ENCODE measurements at places on chromosomes 7 and 10.

DNA sequence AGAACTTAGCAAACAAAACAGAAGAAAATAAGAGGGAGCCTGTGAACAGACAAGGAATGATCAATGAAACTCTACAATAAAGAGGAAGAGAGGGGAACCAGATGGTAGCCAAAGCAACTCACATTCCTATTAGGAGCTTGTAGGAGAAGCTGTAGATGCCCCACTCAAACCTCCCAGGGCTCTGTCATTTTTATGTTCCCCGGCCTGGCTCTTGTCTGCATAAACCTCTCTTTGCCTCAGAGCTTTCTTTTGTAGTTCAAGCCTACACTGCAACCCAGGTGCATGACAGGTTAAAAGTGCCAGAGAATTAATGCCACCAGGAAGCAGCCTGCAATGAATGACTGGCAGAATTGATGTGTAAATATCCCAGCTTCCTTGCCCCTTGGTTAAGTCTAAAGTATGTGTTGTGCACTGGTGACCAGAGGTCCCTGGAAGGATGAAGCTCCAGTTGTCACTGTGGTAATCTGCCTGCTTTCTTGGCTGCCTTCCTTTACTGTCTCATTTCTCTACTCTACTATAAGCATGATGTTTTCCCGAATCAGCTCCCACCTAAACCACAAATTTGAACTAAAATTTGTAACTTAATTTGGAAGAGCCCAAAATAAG lies 40.4 kb downstream of the HDAC9 start:
- no peak for DNase-seq

GRCh38 chr10:62534031-62534430 lies 159.9 kb downstream of the ZNF365 start:
- no peak for DNase-seq

DNA sequence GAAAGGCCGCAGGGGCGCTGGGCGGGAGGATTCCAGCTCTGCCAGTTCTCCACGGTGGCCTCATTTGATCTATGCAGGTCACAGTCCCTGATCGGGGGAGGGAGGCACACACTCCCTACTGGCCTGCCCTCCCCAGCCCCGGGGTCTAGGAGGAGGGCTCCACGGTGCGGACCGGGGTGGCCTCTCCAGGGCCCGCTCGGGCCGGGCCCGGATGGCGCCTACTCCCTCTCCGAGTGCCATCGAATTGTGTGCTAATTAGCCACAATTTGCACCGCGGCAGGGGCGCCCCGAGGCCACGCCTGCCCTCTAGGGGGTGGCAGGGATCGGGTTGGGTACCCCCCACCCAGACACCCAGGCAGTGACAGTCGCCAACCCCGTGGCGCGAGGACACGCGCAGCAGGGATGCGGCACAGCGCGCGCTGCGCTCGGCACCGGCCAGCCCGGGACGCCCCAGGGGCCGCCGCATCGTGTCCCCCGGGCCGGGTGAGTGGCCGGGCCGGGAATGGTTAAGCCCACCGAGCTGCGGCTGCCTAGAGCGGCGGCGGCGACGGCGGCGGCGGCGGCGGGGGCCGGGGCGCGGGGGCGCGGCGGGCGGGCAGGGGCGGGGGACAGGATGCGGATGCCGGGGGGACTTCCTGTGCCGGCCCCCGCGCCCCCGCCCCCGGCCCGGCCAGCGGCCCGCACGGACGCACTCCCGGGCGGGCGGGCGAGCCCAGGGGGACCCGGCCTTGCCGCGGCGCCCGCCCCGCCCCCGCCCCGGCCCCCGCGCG lies at the start of gene ZNF853:
TSS of gene ZNF853 (plus strand) at position 658 of the 770 bp plus-strand sequence. CDS start 565 bp downstream, outside the sequence.
- DNase-seq: no peak

DNA sequence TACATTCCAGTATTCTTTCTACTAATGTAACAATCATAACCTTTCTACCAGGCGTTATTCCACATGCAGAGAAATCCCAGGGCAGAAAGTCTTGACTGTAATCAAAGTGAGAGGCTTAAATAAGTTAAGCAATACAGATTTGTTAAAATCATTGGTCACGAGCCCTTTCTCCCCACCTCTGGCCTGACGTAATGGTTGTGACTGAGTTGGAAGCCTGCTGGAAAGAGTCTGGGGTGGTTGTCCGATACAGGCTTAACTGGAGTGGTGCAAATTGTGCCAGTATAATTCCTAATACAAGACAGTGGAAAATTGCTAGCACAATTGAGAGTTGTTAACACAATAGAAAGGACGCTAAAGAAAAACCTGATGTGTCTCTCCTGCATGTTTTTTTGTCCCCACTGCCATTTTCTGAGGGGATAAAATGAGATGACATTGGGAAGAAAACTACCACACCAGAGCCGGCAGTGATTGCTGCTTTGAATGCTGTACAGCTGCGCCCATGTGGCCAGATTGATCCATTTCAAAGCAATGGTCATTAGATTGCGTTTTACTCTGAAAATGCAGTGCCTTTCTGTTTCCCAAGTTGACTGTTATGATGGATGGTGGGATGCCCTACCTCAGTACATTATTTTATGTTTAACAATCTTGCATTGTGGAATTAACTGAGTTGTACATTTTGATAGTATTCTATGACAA lies 190.8 kb downstream of the POU6F2 start:
- no peak for DNase-seq

DNA sequence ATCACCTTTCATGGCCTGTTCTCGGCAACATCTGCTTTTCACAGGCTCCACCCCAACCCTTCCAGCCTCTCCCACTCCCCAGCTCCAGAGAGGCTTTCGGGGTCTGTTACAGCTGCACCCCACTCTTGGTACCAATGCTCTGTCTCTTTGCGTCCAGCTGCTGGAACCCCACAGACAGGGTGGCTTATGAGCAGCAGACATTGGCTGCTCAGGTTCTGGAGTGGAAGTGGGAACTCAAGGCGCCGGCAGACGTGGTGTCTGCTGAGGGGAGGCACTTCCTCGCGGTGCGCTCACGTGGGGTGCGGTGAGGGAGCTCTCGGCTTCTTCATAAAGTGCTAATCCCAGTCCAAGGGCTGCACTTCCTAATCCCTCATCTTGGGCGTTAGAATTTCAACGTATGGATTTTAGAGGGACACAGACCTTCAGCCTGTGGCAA lies 185.7 kb downstream of the ELFN1 start:
- DNase-seq: no peak

- no peak for DNase-seq
Measured at GRCh38 chr10:91768123-91768522, 30.1 kb upstream of the TNKS2 start.

- no peak for DNase-seq
Measured at GRCh38 chr7:68733219-68734153, 864.8 kb upstream of the AUTS2 start.

DNA sequence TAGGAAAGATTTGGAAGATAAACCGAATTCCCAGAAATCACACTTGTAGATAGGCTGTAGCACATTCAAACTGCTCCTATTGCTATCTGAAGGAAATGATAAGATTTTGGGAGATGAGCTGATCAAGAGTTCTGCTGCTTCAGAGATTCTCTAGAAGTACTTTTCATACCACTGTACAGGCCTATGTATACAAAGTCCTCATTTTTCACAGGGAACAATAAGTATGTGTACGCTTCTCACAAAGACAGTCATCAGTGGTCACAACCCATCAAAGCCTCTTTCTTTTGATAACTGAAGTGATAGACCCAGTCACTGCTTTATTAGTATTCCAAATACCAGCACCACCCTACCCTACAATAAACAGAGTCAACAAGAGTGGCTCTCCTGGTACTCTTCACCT lies 15.6 kb upstream of the SEPTIN7 start:
- DNase-seq: no peak

- DNase-seq: no peak
Measured at GRCh38 chr10:71893920-71894319, 42.9 kb upstream of the PSAP start.

- DNase-seq: no peak
Measured at GRCh38 chr10:60649485-60650377, 128.5 kb upstream of the CDK1 start.

GRCh38 chr7:43650457-43651052 lies 67.6 kb downstream of the STK17A start:
- no peak for DNase-seq

DNA sequence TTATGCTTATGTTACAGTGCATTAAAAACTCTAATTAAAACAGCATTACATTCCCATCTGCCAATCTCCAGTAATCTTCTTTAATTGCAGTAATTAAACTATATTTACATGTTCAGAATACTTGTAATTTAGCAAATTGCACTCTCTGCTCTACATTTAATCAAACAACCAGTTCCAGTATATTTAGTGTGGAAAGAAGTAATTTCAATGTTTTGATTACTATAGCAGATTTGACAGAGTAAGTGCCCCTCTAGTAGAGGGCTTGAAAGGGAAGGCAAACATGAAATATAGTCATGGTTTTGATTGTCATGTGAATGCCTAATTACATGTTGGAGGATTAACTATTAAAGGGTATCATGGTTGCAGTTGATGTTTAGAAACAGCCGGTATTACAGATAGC lies 739.7 kb downstream of the AUTS2 start:
- no peak for DNase-seq

DNA sequence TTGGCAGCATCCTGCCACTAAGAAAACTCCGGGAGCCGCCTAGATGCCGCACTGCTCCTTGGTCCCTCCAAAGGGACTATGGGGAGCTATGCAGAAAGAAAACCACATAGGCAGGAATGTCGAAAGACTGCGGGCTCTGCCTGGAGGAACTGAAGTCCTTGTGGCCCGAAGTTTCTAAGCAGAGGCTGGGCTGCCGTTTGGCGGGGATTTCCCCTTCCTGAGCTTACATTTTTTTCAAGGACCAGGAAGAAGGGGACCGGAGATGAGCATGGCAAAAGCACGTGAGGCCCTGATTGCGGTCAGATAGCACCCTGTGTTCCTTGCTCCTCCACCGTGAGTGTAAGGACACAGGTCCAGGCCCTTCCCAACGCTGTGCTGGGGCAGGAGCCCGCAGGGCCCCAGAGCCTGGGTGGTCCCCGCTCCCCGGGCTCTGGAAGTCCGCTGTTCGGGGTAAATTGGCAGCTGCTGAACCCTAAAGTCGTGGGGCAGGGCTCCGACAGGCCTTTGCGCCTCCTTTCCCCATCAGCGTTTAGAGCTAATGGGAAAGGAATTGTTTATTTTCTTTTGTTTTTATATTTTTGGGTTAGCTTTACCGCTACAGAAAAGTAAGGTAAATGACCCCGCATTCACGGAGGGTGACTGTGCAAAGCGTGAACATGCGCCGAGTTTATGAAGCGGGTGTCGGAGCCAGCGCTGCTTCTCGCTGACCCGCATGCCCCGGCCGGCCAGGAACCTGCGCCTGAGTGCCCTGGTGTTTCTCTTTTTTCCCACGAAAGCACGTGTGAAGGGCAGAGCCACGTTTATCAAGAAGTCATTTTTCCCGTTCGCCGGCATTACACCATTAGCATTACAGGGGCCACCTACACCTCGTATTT lies 356.5 kb upstream of the ZNF32 start:
- DNase-seq: no peak

GRCh38 chr10:131083915-131084790 lies 227.4 kb downstream of the TCERG1L start:
- no peak for DNase-seq

DNA sequence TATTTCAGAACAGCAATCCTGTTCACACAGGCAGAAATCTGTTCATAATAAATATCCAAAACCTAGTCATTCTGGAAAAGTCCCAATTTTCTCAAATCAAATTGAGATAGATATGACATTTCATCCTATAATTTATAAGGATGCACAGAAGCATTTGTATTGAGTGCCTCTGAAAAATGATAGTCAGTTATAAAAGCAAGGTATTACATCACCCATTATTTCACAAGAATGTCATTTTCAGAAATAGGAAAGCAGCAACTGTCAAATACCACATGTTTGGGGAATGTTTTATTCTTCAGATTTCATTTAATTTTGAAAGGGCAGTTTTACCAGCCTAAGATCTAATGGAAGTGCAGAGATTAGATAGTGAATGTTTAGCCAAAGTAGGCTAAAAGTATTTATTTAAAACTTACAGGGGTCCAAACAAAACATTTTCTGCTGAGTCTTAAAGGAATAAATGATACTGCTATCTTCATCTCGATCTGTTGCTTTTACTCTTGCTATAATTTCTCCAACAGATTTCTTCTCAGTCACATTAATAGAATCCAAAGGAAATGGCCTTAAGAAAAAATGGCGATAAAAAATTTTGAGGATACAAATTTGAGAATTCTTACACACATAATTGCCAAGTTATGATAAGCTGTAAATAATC lies 185.8 kb downstream of the HGF start:
- DNase-seq: no peak

DNA sequence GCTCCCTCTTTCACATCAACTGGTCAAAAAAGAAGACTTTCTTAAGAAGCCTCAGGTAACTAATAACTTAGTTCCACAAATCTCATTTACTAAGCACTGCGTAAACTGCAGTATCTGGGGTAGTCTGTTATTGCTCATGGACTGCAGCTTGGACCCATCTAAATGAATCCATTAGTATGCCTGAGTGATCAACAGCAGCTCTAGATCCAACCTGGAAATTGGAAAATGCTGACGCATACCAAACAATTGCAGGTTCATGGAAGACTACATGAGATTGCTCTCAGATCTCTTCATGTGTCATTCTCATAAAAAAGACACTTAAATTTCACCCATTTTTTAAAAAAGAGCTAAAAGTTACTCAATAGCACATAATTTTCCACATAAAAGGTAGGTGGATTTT lies 121.6 kb downstream of the IDE start:
- no peak for DNase-seq

DNA sequence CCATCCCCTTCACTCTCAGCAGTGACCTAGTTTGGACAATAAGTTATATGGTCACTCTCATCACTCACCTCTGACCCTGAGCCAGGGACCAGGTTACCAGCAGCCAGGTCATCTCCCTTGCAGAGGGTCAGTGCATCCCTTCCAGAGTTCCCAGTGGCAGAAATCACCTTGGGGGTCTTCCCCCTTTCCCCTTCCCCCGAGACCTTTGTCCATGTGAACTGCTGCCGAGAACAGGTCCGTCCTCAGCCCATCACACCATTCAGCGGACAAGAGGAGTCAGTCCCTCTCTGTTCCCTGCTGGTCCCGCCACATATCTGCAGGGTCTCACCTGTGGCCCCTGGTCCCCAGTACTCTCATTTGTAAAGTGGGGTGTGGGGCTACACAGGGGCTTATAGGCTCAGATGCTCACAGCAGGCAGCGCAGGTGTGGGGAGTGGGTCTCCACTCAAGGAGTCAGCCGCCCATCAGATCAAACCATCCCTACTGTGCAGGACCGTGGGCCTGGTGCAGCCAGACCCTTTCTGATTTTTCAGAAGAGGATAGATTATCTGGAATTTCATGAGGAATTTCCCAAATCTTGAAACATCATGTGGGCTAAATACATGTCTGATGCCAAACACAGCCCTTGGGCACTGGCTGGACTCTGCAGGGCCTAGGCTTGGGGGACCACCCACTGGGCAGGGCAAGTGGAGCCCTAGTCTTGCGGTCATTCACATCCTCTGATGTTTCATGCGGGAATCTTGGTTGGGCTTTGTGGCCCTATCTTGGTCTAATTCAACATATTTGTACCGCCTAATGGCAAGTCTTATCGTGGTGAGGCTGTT lies 6.5 kb downstream of the DEPP1 start:
- DNase-seq: no peak

DNA sequence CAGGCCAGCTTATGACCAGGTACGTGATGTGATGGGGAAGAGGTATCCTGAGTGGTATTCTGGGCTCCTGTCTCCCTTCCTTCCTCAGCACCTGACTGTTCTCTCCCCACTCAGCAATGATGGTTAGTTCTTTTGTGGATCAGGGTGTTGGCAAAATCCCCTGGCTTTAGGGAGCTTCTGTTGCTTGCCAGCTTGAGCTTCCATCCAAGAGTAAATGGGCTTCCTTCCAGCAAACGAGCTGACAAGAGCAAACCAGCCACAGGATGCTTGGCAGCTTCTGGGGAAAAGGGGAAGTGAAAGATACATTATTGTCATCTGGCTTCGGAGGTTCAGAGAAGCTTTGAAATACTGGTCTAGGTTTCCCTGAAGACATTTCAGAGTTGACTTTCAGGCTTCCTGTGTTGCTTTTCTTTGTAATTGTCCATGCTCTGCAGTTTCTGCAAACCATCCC lies 5.2 kb downstream of the DUSP5 start:
- DNase-seq: no peak

All from stimulated activated CD8-positive, alpha-beta memory T cell treated with anti-CD3 and anti-CD28 coated beads, Interleukin-2, amount 100 ng/mL, for 48 hours (primary cell).